Activated CD8-positive, alpha-beta memory T cell treated with anti-CD3 and anti-CD28 coated beads, Interleukin-2, amount 50 U/mL, for 48 hours (primary cell): ENCODE measurements at places on chromosomes 5 and 9.

GRCh38 chr5:177531209-177531940, 14.6 kb upstream of the DDX41 start:
- DNase-seq = no peak

GRCh38 chr9:84493284-84493947, 152.9 kb upstream of the SLC28A3 start:
- DNase-seq = no peak

GRCh38 chr5:42614509-42614908, 142.1 kb upstream of the CCDC152 start:
- no peak for DNase-seq

DNA sequence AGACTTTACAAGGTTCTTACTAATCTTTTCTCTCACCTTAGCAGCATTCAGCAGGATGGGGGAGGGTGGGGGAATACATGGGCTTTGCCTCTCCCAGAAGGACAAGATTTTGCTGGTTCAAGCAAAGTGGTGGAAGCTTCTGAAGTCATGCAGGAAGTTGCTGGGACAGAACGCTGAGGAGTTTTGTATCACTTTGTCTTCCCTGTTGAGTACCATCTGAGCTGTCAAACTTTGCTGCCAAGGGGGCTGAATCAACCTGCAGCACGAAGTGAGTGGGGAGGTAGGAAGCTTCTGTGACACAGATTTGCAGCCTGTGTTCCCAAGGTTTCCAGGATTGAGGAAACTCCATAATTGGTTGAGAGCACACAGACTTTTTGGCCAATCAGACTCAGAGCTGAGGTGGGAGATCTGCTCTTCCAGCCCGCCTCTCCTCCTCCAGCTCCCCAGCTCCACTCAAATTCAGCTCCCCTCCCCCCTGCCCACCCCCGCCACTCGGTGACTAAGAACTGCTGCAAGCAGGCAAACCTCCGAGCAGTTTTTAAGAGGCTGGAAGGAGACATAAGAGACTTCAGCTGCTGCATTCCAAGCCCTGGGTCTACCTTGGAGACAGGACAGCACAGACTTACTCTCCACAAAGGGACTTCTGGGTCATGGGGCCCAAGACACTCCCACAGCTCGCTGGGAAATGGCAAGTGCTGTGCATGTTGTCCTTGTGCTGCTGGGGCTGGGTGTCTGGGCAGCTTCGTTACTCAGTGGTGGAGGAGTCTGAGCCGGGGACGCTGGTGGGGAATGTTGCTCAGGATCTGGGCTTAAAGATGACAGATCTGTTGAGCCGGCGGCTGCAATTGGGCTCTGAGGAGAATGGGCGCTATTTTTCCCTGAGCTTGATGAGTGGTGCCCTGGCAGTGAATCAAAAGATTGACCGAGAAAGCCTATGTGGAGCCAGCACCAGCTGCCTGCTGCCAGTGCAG, at the start of gene PCDHGC5:
TSS of gene PCDHGC5 (plus strand) at position 491 of the 971 bp plus-strand sequence. CDS start at position 651, 160 bp downstream.
- no peak for DNase-seq

DNA sequence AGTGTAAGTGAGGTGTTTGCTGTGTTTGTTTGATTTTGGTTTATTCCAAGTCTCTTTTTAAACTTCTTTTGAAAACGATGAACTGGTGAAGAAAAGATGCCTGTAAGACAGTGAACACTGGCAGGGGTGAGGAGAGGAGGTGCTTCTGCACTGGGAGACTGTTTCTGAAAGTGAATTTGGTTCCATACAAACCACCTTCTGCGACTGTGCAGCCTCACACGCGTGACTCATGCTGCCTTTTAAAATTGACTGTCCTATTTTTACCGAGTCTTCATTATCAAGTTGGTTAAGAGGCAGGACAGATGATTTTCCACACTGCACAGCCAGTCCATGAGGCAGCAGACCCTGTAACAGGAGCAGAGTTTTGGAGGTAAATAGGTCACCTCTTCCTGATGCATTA, 340.6 kb downstream of the MTRR start:
- no peak for DNase-seq

DNA sequence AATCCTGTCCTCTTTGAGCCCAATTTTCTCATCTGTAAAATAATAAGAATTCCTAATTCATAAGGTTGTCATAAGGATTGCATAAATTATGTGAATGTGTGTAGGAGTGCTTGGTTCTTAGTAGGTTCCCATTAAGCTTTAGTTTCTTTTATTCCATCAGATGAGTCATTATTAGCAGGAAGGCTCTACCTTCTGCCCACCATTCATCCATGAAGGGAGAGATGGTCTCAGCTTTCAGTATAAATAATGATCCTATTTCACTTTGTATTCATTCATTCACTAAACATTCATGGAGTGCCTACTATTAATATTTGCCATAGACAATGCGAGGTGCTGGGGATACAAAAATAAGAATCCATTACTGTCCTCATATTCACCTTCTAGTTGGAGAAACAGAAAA, 3.0 kb downstream of the CMYA5 start:
- no peak for DNase-seq

GRCh38 chr5:149195337-149195887, 54.1 kb downstream of the ABLIM3 start:
- no peak for DNase-seq

GRCh38 chr9:16057541-16057940, 504.7 kb downstream of the CCDC171 start:
- DNase-seq = no peak

DNA sequence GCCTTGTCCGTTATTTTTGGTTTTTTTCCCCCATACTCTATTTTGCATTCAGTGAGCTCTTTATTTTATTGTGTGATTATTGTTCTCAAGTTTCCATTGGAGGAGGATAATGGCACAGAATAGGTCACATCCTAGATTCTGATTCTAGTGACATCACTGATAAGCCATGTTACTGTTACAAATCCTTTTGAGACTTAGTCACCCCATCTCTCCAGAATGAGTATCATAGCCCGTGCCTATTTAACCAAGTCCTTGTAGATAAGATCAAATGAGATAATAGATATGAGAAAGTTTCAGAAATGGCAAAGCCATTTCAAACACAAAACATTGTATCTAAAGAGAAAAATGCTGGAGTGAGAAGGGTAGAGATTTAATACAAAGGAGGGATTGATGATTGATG, 242.6 kb downstream of the RAB3C start:
- DNase-seq = no peak

DNA sequence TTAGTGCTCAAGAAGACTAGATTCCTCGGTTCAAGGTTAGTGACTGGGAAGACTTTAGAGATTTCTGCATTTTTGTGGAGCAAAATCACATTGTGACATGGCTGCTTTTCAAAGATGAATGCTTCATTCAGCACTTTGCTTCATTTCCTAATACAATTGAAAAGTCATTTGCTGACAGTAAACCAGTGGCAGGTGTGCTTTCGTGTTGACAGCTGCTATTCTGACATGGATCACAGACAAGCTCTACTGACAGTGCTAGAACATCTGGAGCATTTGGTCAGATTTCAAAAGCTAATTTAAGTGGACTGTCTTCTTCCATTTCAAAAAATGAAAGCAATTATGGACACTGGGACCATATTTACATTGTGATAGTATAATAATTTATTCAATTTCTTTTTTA, 1060.1 kb downstream of the PTPRD start:
- DNase-seq = no peak

DNA sequence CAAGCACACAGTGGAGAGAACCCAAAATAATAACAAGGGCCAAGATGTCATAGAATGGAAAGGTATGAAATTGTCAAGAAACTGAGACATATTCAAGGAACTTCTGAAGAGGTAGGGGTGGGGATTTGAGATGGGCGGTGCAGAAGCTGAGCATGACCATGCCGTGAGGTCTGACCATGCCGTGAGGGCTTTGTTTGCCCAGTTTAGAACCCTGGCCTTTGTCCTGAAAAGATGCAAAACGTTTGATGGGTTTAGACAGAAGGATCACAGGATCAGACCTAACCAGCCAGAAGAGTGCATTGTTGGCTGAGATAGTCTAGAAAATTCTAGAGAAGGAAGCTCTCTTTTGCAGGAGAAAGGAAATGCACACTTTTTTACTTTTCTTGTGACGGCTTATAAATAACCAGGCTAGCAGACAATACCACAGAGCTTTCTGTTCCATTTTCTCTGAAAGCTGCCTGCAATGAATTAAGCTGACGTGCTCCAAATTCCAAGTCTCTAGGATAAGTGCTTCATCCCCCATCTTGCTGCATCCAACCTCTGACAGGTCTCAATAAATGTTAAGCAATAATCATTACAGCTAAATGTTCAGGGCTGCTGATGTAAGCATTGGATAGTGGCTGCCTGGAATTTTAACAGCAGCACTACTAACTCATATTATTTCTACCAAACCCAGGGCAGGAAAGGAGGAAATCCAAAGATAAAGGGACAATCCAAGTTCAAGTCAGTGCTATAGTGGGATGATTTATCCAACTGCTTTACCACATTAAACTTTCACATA, 110.9 kb upstream of the IL6ST start:
- no peak for DNase-seq

DNA sequence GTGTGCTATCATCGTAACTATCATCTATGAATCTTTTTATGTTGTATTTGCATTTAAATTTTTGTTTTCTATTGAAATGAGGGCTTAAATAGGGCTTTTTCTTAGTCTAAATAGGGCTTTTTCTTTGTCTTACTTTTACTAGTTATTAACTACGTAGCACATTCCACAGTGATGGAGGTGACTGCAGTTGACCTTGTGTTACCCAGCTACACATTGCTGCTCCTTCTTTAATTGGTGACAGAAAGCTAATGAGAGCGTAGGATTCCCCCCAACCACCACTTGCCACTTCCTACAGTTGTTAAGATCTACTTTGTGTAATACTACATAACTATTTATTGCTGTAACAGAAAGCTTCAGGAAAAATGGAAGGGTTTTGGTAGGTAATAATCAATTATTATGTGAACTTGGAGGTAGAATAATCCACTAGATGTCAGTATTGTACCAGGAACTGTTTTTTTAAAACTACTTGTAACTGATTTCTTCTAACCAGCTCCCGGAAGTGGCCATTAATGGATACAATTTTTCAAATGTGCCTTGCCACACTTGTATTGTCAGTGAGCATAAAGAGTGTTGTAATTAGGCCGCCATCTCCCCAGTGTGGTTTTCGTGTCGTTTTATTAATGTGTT, 18.0 kb downstream of the MTRR start:
- no peak for DNase-seq

DNA sequence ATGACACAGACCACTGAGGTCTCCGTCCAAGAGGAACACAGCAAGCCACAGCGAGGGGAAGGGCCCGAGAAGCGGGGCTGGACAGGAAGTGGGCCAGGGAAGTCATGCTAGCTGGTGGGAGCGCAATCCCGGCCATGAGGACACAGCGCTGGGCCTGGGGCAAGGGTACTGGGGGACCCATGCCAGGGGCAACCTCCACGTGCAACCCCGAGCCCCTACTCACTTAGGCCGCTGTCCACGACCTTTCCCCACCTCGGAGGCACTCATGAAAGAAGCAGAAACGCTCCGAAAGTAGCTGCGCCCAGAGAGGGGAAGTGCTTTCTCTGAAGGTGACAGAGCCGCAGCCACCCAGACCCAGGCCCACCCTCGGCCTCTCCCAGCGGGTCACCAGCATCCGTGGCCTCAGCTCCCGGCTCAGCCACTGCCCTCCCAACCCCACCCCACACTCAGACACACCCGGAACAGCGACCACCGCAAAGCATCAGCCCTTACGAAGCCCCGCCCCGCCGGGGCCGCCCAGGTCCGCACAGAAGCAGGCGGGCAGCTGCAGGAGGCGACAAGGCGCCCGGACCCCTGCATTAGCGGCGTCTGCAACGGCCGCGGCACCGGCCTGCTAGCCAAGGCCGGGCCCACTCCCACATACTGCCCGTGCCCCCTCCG, 782 bp downstream of the BICD2 start:
- peak; percentile 70 for DNase-seq

- no peak for DNase-seq
Observed at GRCh38 chr9:72955571-72955970, 2.7 kb upstream of the ALDH1A1 start.

- DNase-seq = no peak
Observed at GRCh38 chr9:119366909-119367682, 2.1 kb downstream of the BRINP1 start.

GRCh38 chr5:160155017-160155750, 35.9 kb upstream of the PWWP2A start:
- DNase-seq = no peak

DNA sequence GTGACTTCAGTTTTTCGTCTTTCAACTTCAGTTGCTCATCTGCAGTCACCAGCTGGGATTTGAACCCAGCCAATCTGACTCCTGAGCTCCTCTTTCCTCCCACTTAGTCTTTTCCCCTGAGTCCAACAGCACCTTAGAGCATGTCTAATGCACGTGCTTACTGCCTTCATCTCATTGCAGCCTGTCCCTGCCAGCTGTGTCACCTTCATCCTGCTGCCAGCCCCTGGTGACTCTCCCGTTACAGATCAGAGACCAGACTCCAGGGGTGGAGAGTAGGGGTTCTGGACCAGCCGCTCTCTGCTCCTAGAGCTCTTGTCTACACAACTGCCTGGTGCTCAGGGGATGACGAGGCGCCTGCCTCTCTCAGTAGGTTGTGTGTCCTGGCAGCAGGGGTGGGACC, 132.9 kb upstream of the LMX1B start:
- DNase-seq = no peak

DNA sequence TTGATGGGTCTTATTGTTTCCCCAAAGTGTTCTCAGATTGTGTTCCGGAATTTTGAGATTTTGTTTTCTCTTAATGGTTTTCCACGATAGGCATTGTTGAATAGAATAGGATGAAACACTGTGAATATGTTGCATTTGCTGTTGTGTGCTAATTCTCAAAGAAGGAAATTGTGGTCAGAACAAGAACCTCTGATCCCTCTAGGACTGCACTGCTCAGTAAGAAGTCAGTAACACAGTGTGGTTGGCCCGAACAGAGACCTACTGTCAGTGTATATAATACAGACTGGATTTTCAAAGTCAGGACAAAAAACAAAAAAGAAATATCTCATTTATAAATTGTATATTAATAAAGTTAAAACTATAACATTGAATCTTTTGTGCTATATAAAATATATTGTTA, 494.8 kb downstream of the MAT2B start:
- no peak for DNase-seq

GRCh38 chr5:135608361-135608760, 29.6 kb upstream of the CXCL14 start:
- no peak for DNase-seq

- DNase-seq = peak; percentile 81
Observed at GRCh38 chr9:135085830-135086546, 1.5 kb upstream of the OLFM1 start.

- no peak for DNase-seq
Observed at GRCh38 chr5:148011398-148012137, 52.2 kb upstream of the SPINK5 start.
